ENCODE measurements at places on chromosomes 12 and 14.

DNA sequence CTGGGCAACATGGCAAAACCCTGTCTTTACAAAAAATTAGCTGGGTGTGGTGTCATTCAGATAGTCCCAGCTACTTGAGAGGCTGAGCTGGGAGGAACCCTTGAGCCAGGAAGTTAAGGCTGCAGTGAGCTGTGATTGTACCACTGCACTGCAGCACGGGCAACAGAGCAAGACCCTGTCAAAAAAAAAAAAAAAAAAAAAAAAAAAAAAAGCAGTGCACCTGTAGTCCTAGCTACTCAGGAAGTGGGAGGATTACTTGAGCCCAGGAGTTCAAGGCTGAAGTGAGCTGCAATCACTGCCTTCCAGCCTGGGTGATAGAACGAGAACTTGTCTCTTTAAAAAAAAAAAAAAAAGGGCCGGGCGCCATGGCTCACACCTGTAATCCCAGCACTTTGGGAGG is 5.6 kb downstream of the REM2 start:
- DNase-seq = no peak

DNA sequence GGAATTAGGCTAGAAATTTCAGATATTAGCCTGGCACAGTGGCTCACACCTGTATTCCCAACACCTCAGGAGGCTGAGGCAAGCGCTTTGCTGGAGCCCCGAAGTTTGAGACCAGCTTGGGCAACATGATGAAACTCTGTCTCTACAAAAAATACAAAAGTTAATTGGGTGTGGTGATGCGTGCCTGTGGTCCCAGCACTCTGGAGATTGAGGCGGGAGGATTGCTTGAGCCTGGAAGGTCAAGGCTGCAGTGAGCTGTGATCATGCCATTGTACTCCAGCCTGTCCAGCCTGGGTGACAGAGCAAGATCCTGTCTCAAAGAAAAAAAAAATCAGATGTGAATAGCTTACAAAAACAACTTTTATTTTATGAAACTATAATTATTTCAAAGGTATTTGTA is 15.1 kb downstream of the FRMD6 start:
- no peak for DNase-seq

DNA sequence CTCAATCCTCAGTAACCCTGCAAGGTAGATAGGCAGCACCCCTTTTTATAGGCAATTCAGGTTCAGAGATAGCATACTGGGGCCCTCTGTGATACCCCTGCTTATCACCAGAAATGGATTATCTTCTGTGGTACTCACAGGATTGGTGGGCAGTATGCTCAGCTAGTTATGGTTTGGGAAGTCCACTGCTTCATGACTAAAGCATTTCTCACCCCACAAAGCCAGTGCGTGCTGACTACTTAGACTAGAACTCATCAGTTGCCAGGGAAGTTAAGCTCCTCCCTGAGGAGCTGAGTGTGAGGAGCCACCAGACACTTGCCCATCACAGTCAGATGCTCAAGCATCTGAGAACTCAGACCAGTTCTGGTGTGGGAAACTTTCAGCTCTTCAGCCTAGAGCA is 76.3 kb downstream of the SCAF11 start:
- DNase-seq = no peak

DNA sequence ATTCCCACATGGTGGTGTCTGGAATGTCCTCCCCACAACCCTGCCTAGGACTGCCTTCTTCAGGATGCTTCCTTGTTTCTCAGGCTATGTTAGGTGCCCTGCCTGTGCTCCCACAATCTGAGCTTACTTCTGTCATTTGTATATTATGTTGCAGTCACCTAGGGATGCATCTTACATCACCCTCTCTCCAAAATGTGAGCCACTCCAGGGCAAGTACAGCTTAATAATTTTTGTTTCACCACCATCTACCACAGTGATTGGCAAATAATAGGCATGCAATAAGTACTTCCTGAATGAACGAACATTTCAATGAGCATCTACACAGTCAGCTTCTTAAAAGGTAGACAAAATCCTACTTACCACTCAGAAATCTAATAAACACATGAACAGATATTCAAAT is 37.6 kb downstream of the ZFYVE26 start:
- DNase-seq = no peak

DNA sequence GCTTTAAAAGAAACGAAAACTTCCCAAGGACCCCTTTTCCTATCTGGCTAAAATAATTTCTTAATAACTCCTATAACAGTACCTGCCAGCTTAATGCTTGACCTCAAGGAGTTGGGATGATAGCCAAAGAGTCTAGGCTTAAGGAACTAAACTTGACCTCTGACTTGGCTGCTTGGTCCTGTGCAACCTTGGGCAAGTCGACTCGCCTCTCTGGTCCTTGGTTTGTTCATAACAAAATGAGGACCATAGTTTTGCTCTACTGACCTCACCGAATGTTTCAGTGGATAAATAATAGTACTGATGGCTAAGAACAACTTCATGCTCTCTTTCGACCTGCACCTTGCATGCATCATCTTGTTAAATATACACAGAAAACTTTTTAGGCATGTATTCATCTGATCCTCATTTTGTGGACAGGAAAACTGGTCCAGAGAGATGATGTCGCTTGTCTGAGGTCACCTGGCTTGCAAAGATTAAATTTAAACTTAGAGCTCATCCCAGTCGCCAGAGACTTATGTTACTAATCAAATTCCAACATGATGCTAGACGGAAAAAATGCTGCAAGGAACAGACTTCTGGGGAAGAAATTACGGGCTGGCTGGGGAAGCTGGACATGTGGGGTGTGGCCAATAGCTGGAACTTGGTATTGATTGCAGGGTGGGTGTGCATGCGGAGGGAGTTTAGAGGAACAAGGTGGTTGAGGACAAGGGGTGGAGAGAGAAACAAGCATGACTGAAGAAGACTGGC is 38.0 kb upstream of the WSCD2 start:
- DNase-seq = no peak

DNA sequence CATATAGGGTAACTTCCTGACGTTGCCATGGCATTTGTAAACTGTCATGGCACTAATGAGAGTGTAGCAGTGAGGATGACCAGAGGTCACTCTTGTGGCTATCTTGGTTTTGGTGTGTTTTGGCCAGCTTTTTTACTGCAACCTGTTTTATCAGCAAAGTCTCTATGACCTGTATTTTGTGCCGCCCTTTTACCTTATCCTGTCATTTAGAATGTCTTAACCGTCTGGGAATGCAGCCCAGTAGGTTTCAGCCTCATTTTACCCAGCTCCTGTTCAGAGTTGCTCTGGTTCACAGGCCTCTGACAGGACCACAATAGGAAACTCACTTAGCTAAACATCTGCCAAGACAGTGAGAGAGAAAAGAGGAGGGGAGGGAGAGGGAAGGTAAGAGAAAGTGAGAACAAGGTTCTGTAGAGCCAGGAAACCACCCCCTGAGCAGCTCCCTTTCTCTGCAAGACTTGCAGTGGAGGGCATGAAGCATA is 64.8 kb upstream of the PLEKHG3 start:
- no peak for DNase-seq

DNA sequence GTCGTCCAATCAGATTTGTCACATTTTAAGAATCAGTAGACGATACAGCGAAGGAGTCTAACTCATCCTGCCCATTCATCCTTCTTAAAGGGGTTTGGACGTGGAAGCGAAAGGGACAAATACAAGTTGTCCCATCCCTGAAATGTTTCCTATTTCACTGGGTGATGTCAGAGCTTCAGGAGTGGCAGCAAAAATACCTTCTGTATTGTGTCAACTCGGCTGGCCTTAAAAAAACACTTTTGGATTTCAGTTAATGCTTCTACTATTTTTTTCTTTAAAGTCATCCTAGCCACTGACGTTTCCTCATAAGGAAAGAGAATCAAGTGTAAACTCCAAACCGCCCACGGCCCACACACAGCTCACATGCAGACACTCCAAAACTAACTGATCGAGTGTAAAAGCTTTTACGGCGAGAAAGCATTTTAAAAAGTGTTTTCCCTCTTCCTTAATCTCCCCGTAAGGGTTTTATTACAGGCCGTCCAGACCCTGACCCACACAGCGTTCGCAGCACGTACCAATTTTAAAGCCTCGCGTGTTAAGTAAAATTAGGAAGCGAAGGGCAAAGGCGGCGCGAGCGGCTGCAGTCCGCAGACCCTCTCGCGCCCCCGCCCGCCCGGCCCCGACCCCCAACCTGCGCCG is 593 bp downstream of the CFL2 start:
- DNase-seq = peak; percentile 35

DNA sequence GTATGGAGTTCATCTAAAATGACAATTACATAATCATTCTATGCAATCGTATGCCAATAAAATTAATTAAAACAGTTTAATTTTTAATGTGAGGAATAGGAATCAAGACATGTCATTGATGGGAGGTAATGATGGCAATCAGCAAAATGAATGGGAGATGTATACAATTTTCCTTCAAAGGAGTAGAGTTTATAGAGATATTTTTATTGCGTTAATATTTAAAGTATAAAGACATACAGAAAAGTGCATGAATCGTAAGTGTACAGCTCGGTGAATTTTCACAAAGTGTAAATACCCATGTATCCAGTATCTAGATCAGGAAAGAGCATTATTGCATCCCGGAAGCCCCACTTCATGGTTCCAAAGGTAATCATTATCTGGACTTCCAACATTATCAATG is 1.2 kb downstream of the MIPOL1 start:
- DNase-seq = no peak

- peak; percentile 47 for DNase-seq
Observed at GRCh38 chr12:57772429-57773322, at the start of gene EEF1AKMT3. TSS of gene EEF1AKMT3 (plus strand) at chr12:57772614. CDS start at chr12:57772725, 111 bp downstream.

- no peak for DNase-seq
Observed at GRCh38 chr12:102331419-102331818, 133.8 kb upstream of the PMCH start.

- DNase-seq = no peak
Observed at GRCh38 chr12:81337886-81338285, 260.0 kb downstream of the ACSS3 start.

GRCh38 chr14:22336031-22336430 is 253.0 kb downstream of the DAD1 start:
- peak; percentile 73 for DNase-seq

DNA sequence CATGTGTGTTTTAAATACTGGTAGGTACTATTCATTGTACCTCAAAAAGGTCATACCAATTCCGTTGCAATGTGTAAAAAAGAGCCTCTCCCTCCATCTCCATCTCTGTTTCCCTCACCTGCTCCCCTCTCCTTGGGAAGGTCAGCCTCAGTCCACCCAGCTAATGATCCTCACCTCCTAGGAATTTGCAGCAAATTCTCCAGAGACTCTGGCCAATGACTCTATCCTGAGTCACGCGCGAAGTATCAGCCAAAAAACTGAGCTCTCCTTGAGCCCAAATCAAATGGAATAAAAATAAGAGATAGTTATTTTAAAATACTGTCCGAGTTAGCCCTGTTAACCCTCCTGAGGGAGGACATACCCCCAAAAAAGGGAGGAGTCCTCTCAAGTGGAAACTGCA is 148.4 kb downstream of the DPF3 start:
- no peak for DNase-seq

DNA sequence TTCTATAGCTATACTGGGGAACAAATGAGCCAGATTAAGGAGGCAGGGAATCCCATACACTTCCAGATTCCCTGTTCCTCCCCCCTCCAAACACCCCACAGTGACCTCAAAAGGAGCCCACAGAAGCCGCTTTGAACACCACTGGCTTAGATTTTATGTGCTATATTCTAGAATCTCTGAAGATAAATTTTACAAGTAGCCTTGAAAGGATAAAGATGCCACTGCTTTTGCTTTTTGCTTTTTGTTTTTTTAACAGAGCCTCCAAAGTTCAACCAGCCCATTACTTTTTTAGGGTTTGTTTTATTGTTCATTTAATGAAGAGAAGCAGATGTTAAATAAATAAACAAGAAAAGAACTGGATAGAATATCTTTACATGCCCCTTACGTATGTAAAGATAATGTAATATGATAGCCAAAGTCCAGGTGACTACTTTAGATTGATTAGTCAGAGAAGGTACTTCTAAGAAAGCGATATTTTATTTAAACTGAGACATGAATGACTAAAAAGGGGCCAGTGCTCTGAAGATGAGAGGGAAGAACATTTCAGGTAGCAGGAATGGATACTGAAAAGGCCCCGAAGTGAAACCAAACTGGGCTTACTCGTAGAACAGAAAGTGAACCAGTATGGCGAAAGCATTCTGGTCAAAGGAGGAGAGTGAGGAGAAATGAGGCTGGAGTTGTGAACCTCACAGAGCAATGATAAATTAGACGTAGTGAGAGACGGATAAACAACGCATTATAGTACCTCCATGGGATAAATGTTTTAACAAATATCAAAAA is 44.6 kb downstream of the DUSP6 start:
- DNase-seq = no peak

DNA sequence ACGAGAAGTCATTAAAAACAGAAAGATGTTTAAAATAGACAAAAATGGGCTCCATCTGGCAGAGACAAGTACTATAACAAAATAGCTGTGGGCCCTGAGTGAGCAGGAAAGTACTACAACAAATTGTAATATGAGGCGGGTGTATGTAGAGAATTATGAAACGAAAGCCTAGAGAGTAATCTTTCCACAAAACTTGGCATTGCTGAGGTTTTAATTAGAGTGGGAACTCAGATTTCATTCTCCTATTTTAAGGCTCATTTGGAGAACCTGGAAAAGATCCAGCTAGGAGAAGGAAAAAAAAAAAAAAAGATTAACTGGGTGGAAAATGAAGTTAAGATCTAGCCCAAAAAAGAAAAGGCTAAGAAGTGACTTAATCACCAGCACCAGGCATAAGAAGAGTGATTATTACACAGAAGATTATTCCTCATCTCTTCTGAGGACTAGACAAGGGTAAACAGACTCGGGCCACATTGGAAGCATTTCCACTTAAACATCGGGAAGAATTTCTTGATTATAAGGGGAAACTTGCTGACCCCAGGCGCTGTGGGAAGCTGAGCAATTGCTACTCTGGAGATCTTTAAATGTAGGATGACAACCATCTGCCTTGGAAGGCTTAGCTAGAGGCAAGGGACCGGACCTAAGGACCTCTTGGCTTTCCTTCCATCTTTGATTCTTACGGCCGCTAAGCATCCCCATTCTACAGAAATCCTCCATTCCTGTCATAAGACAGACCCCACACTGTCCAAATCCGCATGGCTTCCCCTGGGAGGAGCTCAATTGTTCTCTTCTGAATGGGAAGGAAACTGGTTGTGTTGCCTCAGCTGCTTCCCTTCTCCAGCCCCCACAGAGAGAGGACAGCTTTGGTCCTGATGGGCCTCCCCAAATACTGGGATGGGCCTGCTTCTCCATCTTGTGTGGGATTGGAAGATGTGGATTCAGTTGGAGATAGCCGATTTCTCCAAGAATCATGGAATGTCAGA is 40.6 kb downstream of the IGF1 start:
- no peak for DNase-seq

GRCh38 chr14:100142073-100143040 is 17.1 kb downstream of the DEGS2 start:
- DNase-seq = no peak
